ENCODE measurements at places on chromosomes 1 and 21.

DNA sequence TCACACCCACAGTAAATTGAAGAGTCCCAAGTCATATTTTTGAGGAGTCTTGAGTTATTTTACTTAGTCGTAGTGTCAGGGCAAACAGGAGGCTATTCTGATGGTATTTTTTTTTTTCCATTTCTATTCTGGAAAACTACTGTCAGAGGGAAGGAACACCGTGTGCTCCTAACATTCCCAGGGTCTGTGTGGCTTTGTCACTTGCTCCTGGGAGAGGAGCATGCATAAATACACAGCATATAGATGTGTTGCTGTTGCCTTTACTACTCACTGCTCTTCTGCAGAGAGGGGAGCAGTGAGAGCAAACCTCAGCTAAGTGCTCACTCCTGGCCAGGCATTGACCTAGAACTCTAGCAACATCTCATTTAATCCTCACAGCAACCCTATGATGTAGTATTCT is 45.8 kb downstream of the COLGALT2 start:
- DNase-seq: no peak

DNA sequence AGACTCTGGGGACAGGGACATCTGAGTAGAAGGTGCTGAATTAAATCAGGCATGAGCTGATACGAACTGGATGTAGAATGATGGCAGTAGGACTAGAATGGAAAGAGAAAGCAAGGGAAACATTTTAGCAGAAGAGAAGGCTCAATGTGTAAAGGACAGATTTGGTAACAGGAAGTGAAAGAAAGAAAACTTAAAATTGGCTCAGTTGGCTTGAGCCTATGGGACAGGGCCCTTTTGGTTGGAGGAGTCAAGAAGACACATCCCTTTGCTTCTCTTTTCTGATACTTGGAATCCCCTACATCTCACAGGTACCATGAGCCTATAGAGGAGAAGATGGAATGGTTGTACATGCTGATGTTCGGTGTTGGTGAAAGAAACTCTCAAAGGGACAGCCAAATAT is 300.6 kb upstream of the PLXNA2 start:
- DNase-seq: no peak

DNA sequence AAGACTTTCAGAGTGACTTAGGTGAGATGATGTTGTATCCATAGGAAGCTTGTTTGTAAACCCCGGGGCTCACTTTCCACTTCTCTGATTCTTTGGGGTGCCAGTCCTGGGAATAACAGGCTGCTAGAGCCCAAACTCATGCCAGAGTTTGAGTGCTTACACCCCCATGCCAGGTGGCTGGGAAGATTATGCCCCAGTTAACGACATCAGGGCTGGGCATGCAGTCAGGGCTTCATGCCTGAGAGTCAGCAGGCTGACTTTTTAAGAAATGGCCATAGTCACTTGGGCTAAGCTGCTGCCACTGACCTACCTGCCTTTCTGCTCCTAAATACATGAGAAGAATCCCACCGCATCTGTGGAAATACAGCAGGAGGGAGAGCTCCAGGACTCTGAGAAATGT is 425.6 kb upstream of the VAMP3 start:
- DNase-seq: no peak

DNA sequence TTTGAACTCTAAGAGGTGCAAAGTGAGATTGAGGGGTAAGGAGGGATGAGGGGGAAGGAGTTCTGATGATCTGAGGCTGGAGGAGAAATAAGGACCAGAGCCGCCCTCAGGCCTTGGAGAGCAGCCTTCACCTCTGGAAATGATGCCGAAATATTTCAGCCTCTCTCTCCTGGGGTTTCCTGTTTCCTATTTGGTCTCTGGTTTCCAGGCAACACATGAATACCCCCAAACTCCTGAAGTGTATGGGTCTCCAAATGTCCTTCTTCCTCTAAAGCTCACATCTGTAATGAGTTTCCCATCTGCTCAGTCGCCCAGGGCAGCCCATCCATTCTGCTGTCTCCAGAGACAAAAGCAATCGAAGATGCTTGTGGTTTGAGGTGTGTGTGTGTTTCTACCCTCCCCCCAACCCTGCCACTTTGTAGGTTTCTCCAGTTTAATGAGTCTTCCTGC is 52.0 kb upstream of the FAM20B start:
- DNase-seq: no peak

- no peak for DNase-seq
Observed at GRCh38 chr1:119361620-119362344, 6.8 kb upstream of the HAO2 start.

DNA sequence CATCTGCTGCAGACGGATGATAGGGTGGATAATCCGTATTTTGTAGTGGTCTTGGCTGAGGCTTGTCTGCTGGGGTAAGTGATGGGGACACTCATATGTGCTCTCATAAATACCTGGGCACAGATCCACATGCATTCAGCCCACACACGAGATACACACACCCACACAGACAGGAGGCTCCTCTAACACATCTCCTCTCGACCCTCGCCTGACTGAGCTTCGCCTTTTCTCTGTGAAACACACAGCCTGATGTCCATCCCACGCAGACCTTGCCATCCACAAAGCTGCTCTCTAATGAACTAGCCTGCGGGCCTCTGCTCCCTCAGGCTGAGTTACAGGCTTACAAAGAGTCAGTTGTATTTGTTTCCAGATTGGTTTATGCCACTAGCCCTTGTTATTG is 96.3 kb upstream of the CSF3R start:
- no peak for DNase-seq

DNA sequence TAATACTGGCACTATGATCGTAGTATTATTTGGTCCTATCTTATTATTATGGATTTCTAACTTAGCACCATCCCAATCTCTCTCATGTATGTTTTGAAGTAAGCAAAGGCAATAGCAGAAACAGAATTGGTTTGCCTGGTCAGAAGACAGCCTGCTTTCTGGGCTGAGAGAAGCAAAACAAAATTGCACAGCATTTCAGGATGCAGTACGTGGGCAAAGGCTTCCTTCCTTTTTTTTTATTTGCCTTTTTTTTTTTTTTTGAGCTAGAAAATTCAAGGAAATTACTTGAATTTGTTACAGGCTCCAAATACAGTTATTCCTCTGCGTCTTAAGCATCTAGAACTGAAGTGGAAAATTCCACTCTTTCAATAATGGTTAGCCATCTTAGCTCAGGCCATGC is 8.8 kb downstream of the CDA start:
- no peak for DNase-seq

DNA sequence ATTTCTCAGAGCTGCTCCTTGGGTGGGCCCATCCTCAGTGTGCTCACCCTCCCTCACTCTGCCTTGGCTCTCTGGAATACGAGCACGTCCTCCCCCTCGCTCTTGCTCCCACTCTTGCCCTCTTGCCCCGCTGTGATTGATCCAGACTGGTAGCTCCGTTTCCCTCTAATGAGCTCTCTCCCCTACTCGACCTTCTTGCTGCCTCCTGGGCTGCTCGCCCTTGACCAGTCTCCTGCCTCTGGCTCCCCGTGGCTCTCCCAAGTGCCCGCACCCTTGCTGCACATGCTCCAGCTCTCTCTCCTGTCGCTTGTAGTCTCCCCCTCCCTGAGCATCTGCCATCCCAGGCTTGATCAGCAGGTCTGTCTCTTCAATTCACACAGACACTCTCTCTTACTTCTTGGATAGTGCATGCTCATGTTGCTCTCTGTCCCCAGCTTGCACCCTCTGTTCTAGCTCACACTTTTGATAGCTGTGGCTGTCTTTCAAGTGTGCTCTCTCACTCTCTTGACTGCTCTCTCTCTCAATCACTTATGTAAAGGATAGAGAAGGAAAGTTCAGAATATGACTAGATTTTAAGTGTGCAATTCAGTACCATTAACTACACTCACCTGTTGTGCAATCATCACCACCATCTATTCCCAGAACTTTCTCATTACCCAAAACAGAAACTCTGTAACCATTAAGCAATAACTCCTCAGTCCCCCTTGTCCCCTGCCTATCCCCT is 51.1 kb downstream of the PHC2 start:
- DNase-seq: no peak

GRCh38 chr1:228001738-228002535 is 4.9 kb upstream of the WNT3A start:
- DNase-seq: no peak

DNA sequence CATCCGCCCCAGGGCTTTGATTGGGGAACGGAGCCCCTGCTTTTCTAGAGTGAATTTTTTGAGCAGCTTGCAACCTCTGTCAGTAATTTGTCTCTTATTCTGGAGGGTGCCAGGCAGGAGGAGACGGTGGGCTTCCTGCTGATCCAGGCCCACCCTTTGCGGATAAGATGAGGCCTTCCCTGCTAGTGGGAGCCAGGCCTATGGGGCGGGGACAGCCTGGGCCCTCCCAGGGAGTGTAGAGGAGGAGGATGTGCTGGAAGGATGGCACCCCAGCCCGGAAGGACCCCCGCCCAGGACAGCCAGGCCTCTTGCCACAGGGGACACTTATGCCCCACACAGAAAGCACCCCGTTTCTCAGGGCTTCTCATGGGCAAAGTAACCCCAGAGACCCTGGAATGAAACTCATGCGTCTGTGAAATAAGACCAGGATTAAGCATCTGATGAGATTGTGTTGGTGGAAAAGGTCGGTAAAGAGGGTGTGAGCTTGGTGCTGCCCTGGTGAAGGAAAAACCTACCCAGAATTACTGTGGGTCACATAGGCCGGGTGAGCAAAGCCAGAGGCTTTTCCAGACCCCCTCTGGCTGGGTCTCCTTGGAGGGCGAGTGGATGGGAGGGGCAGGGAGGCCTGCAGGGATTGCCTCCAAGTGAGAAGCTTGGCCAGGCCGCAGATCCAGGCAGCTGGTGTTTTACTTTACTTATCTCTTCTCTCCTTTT is 118.7 kb downstream of the SIK1 start:
- no peak for DNase-seq

DNA sequence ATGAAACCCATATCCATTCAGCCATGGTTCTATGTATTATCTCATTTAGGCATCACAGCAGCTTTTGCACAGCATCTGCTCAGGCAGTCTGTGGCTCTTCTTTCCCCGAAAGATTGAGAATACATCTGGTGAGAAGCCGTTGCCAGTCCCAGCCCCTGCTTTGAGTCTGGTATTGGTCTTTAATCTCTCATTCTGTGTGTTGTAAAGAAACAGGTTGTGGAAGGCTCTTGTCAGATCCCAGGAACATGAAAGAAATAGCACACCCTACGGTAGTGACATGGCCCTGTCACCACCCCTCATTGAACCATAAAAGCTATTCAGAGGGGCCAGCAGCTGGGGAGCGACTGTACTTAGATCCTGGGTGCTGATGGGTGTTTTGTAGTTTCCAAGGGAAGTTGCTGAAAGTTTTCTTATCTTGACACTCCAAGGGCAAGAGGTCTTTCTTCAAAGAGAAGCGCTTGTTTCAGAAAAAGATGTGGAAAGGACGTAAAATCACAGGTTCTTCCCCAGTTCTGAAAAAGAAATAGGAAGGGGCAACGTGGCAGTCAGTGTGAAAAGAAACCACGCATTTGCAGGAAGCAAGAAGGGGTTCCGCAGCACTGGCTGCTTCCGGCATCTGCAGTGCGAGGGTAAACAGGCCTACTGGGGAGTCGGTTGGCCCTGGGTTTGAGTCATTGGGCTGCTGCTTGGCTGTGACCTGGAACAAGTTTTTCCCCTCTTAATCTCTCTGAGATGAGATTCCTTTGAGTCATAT is 145.0 kb downstream of the DHRS3 start:
- DNase-seq: peak; percentile 42

GRCh38 chr1:104884939-104885338 is 1135.2 kb downstream of the AMY1C start:
- no peak for DNase-seq

DNA sequence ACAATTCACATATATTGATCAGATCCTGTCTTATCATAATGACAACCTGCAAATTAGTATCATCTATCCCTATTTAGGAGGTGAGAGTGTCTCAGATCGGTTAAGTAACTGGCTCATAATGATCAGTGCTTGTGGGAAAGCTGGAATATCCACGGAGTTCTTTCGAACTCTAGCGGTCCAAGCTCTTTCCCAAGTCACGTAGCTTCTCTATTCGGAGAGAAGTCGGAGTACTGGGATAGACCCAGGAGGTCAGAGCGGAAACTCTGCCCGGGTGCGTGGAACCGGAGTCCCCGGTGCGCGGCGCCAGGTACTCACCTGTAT is 339 bp downstream of the PTGS2 start:
- no peak for DNase-seq

DNA sequence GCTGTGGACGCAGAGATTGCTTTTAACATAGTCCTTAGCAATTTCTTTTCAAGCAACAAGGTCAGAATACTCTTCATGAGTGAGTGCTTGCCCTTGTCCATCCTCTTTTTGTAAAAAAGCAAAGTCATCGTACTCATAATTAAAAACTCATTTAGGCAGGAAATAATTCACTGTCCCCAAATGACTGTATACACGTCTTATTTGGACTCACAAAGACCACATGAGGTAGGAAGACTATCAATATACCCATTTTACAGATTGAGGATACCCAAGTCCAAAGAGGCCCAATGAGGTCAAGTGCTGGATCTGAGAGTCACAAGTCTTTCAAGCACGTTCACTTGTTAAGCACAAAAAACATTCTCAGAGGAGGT is 13.2 kb downstream of the ITPKB start:
- DNase-seq: no peak

DNA sequence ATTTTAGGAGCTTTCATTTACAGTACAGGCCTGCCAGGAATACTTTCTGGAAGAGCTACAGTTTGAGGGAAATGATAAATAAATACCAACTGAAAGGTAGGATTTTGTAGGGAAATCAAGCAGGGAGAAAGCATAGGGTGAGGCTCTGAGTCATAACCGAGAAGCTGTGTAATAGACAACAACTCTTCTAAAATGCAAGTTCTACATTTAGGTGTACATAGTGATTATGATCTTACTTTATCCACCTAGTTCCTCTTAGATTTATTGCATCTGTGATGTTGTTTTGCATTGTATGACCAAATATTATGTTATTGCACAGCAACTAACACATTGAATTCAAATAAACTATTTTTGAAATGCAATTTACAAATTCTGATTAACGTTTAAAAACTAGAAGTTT is 819.3 kb downstream of the PLA2G4A start:
- DNase-seq: no peak

All from stimulated activated CD8-positive, alpha-beta memory T cell treated with anti-CD3 and anti-CD28 coated beads, Interleukin-4, amount 100 ng/mL, for 1 hour (primary cell).